Astrocyte of the spinal cord (primary cell): ENCODE measurements at places on chromosomes 12 and 14.
A peak's percentile ranks its signal among the peaks of the same experiment; 100 is the strongest.

DNA sequence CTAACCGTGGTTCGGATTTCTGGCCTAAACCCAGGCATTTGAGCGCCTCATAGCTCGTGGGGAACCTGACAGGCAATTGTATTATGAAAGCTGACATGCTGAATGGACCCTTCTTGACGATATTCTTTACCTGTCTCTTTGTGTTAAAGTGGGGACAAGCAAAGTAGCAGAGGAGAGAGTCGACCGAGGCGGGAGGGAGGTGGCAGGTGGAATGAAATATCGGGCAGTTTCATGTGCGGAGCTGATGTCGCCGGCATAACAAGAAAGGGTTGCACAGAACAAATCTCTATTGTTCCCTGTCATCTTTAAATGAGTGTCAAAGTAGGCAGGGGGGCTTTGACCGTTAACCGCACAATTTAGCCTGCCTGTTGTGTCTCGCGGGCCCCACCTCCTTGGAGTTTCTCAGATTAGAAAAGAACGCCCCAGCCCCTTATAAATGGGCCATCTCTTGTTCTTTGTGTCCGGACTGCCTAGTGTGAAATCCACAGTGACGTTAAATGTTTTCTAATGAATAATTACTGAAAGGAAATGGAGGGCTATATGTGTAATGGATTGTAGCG lies 11.5 kb downstream of the MYO1H start:
- no peak for DNase-seq

DNA sequence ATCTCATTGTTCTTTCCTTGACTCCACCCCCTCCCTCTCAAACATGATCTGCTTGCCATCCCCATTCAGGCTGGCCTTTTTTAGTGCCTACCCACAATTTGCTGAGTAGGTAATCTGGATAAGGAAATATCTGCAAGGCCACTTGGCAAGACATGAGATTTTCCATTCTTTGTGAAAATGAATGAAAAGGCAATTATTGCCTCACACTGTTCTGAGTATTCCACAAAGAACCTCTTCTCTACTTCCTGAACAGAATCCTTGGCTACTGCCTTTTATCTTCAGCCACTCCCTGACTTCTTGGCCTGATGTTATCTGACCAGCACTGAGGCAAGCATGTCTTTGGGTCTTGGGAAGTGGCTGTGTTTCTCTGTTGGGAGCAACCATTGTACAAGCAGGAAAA lies 263.2 kb upstream of the ATP2B1 start:
- no peak for DNase-seq

DNA sequence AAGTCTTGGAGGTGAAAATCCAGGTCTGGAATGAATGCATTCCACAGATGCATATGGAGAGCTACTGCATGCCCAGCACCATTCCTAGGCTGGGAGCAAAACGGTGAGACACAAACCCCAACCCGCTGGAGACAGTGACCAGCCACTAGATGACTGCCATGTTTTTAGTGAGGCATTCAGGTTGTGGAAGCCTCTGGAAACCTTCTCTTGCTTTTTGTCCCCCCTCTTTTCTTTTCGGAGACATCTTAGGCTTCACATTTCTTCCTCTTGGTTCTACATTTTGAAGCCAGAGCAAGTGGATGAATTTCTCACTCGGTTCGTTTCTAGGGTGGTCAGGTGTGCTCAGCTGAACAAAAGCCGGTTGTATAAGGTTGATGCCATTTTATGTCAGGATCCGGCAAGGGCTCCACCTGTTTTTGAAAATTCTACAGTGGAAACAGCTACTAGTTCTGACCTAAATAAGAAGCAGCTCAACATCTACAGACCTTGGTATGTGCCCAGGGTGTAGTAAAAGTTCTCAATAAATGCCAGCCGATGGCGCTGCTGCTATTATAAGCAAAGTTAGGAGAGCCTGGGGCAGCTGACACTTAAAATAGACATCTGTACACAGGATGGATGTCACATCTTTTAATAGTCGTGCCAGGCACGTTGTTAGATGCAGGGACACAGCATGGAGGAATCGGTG lies 1.8 kb upstream of the ZNF839 start:
- DNase-seq = no peak

- DNase-seq = no peak
Measured at GRCh38 chr14:105486974-105487448, 325 bp downstream of the CRIP1 start.

DNA sequence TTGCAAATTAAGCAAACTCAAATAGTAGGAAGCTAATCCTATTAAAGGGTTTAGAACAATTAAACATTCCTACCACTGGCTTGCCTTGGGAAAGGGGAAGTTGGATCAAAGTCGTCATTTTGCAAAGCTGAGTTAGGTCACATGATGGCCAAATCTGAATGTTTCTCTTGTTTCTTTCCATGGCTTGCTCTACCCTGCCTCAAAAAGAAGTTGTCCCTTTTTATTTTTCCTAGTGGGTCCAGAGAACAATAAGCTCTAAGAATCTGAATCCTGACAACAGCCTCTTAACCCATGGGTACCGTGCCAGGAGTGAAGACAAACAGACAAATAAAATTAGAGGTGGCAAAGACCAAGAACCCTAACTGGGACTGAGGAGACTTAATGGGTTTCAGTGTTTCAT lies 26.2 kb upstream of the NPFF start:
- DNase-seq = no peak

DNA sequence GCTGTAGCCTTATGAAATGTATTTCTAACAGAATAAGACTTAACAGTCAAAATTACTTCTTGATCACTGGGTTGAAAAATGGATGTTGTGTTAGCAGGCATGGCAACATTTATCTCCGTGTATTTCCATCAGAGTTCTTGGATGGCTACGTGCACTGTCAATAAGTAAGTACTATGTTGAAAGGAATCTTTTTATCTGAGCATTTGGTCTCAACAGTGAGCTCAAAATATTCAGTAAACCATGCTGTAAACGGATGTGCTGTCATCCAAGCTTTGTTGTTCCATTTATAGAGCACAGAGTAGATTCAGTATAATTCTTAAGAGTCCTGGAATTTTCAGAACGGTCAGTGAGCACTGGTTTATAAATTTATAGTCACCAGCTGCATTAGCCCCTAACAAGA lies 15.5 kb downstream of the SCAF11 start:
- no peak for DNase-seq

DNA sequence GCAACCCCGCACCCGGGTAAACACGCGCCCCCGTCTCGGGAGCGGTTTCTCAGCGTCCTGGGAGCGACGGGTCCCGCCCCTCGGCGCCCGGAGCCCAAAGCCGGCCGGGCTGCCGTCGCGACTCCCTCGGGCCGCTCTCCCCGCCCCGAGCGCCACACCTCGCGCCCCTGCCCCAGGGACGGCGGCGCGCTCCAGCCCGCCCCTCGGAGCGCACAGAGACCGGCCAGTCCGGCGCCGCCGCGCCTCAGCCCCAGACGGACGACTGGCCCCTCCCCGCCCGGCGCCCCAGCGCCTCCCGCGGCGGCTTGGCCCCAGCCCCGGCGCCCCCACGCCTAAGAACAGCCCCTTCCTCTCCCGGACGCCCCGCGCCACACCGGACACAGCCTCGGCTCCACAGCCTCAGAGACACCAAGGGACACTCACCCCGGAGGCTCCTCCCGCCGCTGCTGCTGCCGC lies 411 bp downstream of the BTBD7 start:
- peak; percentile 38 for DNase-seq

- no peak for DNase-seq
Measured at GRCh38 chr14:80560800-80561657, 349.7 kb upstream of the DIO2 start.

DNA sequence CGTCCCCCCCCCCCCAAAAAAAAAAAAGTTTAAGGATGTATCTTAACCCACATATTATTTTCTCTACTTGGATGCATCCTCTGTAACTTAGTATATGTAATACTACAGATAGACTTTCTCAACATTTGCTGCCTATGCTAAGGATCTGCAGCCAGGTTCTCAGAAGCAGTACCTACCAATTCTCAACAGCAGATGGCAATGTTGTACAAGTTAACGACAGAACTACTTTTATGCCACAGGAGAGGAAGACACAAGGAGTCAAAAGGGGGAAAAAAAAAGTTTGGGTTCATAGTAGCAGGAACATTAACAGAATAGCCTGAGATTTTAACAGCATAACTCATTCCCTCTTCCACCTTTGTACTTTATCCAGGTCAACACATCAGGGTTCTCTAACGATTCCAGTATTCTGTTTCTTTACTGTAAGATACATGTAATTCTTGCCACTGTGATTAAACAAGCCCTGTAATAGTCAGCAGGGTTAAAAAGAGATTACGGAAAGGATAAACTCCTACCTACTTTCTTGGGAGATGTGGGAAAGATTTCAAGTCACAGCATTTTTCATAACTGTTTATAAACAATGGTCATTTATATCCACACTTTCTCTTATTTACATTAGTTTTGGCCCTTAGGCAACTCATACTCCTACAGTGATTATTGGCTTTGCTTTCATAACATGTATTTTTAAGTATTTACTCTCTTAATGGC lies 5.7 kb upstream of the NEK9 start:
- peak; percentile 75 for DNase-seq

- no peak for DNase-seq
Measured at GRCh38 chr12:89781156-89781555, 72.5 kb upstream of the ATP2B1 start.
